Upper lobe of right lung (tissue), 1 donor: ENCODE measurements at places on chromosomes 11 and 22.

- H3K4me1 ChIP-seq = no peaks in the 10 kb centered on the region
- DNase-seq = peak; percentile 70
- no peaks in the 10 kb centered on the region for H3K36me3 ChIP-seq
- no peaks in the 10 kb centered on the region for H3K27me3 ChIP-seq
- H3K4me3 ChIP-seq = no peak overlapping the region
Measured at GRCh38 chr11:100632941-100633452, 54.1 kb upstream of the ARHGAP42 start.

- no peak overlapping the region for H3K4me3 ChIP-seq
- peak; percentile 35 for DNase-seq
- no peaks in the 10 kb centered on the region for H3K4me1 ChIP-seq
- H3K36me3 ChIP-seq = no peaks in the 10 kb centered on the region
- no peaks in the 10 kb centered on the region for H3K27me3 ChIP-seq
Measured at GRCh38 chr22:30887453-30887852, 81.1 kb downstream of the MORC2 start.

- peak; percentile 84 for DNase-seq
- H3K4me3 ChIP-seq = peak overlapping the region; percentile 21
- peaks cover 67% of the 10 kb centered on the region for H3K27me3 ChIP-seq
- H3K27ac ChIP-seq = no peak overlapping the region
- H3K4me1 ChIP-seq = peaks cover 3% of the 10 kb centered on the region
Measured at GRCh38 chr11:17734986-17735817, 621 bp downstream of the KCNC1 start.

DNA sequence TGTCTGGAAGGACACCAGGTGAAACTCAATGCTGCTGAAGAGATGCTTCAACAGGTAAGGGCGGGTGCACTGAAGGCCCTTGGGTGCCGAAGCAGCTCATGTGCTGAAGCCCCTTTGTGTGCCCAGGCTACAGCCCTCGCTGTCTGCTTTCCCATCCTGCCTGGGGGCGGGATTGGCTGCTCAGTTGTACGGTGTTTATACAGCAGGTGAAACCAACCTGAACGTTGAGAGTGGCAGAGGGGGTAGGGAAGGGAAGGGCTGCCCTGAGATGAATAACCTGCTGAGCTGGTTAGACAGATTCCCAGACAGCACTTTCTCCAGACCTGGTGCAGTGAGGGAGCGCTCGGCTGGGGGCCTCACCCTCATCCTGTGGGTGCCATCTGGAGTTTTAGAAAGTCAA is 75.7 kb downstream of the CYB5R2 start:
- peak; percentile 77 for DNase-seq
- H3K4me3 ChIP-seq = no peak overlapping the region
- H3K4me1 ChIP-seq = peaks cover 44% of the 10 kb centered on the region
- H3K27me3 ChIP-seq = no peaks in the 10 kb centered on the region
- H3K36me3 ChIP-seq = no peaks in the 10 kb centered on the region
- peak overlapping the region; percentile 70 for H3K27ac ChIP-seq

GRCh38 chr22:42855211-42855610 is 1.9 kb downstream of the ARFGAP3 start:
- H3K4me1 ChIP-seq = peaks cover 21% of the 10 kb centered on the region
- no peaks in the 10 kb centered on the region for H3K36me3 ChIP-seq
- H3K27me3 ChIP-seq = no peaks in the 10 kb centered on the region
- H3K27ac ChIP-seq = peak overlapping the region; percentile 94
- no peak for DNase-seq
- peak overlapping the region; percentile 82 for H3K4me3 ChIP-seq

- peak within 1 kb of the TSS; percentile 6 for H3K27ac ChIP-seq
- H3K4me1 ChIP-seq = peaks cover 24% of the 10 kb centered on the region
- no peaks in the 10 kb centered on the region for H3K27me3 ChIP-seq
- DNase-seq = peak; percentile 88
- H3K4me3 ChIP-seq = peak within 1 kb of the TSS; percentile 86
Measured at GRCh38 chr11:117316197-117316961, at the start of gene BACE1. Gene BACE1 (minus strand): TSS chr11:117316256. CDS start chr11:117315795, 461 bp downstream.

GRCh38 chr11:130677486-130678153 is 229.2 kb downstream of the ADAMTS15 start:
- H3K4me3 ChIP-seq = no peak overlapping the region
- no peaks in the 10 kb centered on the region for H3K36me3 ChIP-seq
- H3K4me1 ChIP-seq = peaks cover 19% of the 10 kb centered on the region
- H3K27ac ChIP-seq = no peak overlapping the region
- no peaks in the 10 kb centered on the region for H3K27me3 ChIP-seq
- no peak for DNase-seq
